ENCODE measurements at places on chromosomes 16 and 17.

- no peak for DNase-seq
These were observed 21.6 kb upstream of the ADCY7 start for GRCh38 chr16:50244504-50245416.

- DNase-seq, result peak; percentile 63
These were observed 24.3 kb upstream of the MLKL start for GRCh38 chr16:74724820-74725549.

DNA sequence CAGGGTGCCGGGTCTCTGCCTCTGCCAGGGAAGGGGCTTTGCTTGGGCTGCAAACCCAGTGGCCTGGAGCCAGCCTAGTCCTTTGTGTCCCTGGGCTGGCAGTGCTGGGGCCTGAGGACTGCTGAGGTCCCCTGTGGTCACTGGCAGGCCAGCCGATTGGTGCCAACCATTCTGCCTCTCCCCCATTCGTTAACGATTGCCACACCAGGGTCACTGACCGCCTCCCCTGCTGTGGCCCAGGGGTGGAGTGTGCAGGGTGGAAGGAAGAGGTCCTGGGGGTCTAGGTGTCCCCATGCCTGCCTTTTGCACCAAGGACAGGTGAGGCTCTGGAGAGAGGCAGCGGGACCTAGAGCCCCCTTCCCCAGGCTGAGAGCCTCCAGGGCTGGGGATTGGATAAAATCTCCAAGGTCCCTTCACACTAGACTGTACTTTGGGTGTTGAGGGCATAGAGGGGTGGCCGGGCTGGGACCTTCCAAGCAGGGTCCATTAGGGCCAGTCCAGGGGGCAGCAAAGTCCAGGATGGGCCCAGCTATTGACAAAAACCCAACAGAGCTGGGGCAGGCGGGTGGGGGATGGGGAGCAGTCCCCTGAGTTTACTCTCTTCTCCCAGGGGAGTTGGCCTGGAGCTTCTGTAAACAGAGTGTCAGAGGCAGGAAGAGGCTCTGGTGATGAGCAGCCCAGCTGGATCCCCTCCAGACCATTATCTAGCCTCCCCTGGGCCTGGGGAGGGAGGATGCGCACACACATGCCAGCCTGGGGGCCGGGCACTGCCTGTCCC, 1.1 kb downstream of the VASN start:
- peak; percentile 19 for DNase-seq

- peak; percentile 21 for DNase-seq
These were observed 18.8 kb upstream of the ASGR2 start for GRCh38 chr17:7133424-7133823.

Data from amygdala (tissue), 56 donors.